ENCODE measurements at places on chromosomes 7 and 10.

DNA sequence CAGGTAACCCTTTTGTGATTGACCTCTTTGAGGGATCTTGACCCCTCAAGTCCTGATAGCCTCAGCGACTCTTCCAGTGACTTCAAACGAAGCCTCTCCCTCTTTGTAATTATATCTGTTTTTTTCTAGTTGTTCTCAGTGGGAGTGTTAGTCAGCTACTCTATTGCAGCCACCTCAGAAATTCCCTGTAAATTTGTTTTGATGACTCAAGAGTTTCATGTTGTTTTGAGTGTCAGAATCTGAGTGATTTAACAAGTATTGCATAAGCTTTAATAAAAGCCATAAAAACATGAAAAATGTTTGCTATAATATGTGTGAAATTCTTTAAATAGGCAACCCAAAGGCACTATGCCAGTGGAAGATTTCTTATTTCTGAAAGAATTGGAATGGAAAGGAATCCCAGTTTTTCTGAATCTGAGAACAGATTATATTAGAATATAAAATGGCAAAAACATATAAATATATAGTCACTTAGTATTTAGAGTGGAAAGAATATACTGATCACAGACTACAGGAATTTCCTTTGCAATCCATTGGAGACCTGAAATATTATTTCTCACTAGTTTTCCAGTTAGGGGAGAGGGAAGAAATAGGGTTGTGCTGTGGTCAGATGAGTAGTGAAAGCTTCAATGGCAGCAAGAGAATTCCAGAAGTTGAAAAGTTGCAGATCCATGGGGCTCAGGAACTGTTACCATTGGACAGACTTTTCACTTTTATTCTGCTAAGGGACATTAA is 94.4 kb upstream of the SEMA3C start:
- DNase-seq, result no peak

DNA sequence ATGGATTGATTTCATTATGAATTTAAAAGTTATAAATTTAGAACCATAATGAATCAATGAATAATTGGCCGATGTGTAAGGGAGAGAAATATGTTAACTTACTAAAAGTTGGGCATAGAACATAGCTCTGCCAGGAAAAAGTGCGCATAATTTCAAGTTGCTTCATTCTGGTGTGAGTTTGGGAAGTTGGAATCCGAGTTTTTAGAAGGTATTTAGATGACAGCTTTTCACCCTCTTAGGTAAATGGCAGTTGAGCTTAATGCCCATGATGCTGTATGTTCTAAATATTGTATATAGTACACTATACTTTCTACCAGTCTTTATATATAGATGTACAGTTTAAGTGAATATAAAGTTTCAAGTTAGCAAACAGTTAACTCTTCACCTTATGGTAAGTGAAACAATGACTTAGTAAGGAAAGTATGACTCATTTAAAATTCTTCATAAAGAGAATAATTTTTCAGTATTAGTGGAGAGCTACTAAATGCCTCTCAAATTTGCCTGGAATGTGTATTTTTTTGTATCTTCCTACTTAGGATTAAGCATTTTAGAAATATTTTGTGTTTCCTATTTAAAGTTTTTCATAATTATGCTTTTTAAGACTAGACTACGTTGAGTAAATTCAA is 1.6 kb downstream of the C1GALT1 start:
- no peak for DNase-seq

GRCh38 chr7:96720843-96721242 is 11.2 kb upstream of the SEM1 start:
- no peak for DNase-seq

DNA sequence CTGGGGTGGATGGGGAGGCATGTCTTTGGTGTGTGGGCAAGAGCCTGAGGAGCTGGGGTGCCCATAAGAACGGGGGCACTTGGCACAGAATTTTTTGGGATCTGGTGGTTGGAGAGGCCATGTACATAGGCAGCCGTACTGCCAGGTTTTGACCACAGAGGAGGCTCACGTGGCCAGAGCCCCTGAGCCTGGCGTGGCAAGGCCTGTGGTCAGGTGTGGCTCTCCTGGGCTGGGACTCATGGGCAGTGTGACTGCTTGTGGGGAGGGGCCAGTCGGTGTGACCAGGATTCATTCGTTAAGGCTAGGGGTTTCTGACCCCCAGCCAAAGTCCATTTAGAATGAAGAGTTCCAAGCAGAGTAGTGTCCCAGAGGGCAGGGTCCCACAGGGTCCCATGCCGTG is 38.2 kb downstream of the AGAP3 start:
- DNase-seq, result no peak

GRCh38 chr10:71868192-71868697 is 17.2 kb upstream of the PSAP start:
- peak; percentile 68 for DNase-seq

DNA sequence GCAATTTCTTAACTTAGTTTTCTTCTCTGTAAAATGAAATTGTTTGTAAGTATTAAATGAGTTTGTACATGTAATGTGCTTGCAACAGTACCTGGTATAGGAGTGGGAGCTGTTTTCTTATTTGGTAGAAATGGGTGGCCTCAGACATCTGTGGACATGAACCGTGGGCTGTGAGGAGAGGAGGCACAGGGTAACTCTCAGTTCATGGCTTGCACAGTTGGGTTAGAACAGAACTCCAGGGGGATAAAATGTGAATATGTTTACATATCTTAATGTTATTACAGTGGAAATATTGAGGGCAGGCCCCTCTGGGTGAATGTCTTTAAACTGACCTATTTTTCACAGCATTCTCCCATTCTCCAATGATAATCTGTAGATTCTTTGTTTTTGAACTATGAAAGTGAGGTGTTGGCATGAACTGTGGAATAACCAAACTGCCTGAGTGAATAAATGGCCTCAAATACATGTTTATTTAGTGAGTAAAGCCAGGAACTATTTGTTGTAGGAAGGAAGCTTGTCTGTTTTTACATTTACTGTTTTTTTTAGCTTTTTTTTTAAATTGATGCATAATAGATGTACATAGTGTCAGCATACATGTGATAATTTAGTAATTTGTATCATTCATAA is 2.6 kb downstream of the ABCA13 start:
- no peak for DNase-seq

DNA sequence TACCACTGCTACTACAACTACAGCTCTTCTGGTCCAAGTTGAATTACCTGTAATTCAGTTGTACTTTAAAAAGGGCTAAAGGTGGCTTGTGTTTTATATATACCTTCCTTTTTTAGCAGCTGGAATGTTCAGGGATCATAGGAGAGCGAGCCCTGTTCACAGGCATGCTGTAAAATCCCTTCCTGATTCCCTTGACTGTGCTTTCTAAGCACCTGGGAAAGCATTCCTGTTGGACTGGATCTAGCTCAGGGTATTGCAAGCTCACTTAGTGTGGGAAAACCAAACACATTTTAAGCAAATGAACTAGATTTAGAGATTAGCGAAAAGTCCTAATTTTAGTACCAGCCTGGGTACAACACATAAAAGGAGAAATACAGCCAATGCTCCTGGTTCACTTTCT is 31.5 kb downstream of the BPGM start:
- no peak for DNase-seq

GRCh38 chr7:141012044-141012685 is 2.6 kb downstream of the MRPS33 start:
- DNase-seq, result peak; percentile 79

- no peak for DNase-seq
These were observed 545.9 kb downstream of the SUGCT start for GRCh38 chr7:40680657-40681056.

GRCh38 chr7:110568388-110568787 is 522.5 kb upstream of the LRRN3 start:
- DNase-seq, result no peak

DNA sequence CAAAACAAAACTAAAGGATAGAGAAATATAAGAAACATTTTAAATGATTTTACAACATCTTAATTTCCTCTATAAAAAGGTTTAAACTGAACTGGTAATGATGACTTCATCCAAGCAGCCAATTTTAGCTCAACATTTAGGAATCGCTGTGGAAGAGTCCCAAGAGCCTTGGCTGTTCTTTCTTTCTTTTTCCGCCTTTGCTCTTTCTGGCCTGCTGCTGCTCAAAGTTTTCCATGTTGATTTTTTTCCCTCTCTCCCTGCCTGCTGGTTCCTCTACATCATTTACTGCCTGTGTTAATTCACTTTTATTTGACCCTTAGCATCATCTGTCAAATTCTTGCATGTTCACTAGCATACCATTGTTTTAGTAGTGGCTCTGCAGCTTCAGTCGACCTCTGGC is 146.9 kb downstream of the EVX1 start:
- DNase-seq, result no peak

DNA sequence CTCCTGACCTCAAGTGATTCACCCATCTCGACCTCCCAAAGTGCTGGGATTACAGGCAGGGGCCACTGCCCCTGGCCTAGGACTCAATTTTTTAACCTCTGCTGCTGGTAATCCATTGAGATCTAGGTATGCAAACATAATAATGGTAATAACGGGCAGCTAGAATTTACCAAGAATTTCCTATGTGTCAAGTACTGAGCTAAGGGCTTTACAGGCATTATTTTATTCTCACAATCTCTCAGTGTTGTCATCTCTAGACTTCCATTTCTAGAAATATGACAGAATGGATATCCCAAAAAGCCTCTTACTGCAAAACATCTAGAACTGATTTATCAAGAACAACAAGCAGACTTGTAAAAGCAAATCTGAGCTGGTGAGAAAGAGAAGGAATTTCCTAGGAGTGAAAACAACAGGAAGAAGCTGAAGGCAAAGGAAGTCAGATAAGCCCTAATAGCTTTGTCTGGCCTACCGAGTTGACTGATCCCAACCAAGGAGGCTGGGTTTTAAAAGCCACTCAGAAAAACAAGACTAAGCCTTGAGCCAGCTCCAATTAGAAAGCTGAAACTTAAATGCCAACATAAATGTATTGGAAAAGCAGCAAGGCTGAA is 70.6 kb downstream of the CCDC71L start:
- DNase-seq, result no peak

GRCh38 chr7:35261476-35262285 is 7.8 kb upstream of the TBX20 start:
- DNase-seq, result no peak

GRCh38 chr7:16785321-16785720 is 19.5 kb downstream of the AGR2 start:
- no peak for DNase-seq
